Suppressor macrophage (primary cell): ENCODE measurements at places on chromosomes 6 and 20.

DNA sequence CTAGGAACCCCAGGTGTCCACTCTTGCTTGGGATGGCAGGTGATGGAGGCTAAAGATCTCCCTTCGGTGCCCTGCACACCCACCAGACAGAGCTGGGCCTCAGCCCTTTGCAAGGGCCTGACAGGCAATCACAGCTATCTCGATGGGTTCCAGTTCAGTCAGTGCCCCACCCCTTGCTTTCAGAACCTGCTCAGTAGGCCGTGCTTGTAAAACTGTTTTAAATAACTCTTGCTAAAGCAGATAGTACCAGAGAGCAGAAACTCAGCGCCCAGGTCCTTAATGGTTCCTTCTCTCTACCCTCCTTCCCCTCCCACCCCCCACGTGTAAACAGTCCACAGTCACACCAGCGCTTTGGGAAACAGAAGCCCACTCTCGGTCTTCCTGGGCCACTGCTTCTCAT is 39.2 kb downstream of the C6orf132 start:
- DNase-seq: no peak

- no peak for DNase-seq
These were observed 36.0 kb upstream of the FOXO3 start for GRCh38 chr6:108524528-108525248.

- DNase-seq: no peak
These were observed 86.3 kb downstream of the DACT2 start for GRCh38 chr6:168232989-168233874.

GRCh38 chr6:96925290-96925687 is 761 bp downstream of the KLHL32 start:
- DNase-seq: no peak

DNA sequence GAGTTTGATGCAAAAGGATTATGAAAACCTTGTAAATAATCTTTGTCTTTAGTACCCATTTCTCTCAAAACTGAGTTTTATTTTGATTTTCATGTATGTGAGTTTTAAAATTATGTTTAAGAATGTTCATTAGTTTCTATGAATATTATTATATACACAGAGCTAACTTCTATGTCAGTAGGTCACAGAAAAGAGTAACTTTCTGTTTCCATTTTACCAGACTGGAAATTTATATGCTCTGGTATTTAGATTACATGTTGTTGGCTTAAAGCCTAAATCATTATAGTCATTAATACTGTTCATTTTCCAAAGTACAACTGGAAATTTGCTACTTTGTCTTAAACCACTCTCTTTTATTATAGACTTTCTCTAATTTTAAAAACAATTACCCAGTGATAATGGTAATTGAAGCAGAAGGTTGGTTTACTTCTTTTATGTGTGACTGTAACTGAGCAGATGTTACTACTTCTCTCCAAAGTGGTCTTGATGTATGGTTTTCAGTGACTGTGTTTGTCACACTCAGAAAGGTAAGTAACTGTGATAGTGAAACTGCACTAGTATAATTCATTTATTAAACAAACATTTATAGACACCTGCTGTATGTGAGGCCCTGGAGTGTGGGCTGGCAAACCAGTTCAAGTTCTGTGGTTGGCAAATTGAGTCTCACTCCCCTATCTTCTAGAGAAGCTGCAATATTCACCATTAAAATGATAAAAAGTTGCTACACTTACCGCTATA is 13.2 kb downstream of the CRYBG1 start:
- DNase-seq: no peak

DNA sequence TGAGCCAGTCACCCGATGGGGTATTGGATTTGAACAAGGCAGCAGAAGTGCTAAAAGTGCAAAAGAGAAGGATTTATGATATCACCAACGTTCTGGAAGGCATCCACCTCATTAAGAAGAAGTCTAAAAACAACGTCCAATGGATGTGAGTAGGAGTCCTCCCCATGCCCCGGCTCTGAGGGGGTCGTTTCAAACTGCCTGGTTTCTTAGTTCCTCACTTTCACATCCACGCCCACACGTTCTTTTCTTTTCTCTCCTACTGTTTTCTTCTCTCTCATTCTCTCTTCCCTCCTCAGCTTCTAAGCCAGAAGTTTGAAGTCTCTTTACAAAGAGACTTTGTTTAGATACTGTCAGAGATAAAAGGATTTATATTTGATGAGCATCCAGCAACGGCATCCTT is 53.0 kb upstream of the CDKAL1 start:
- no peak for DNase-seq
